Urinary bladder (tissue), 4 donors: ENCODE measurements at places on chromosomes 3 and 15.

- DNase-seq: no peak
Observed at GRCh38 chr15:101615414-101615985, 36.7 kb downstream of the TM2D3 start.

- DNase-seq: no peak
Observed at GRCh38 chr3:27507111-27507510, 22.9 kb upstream of the SLC4A7 start.

DNA sequence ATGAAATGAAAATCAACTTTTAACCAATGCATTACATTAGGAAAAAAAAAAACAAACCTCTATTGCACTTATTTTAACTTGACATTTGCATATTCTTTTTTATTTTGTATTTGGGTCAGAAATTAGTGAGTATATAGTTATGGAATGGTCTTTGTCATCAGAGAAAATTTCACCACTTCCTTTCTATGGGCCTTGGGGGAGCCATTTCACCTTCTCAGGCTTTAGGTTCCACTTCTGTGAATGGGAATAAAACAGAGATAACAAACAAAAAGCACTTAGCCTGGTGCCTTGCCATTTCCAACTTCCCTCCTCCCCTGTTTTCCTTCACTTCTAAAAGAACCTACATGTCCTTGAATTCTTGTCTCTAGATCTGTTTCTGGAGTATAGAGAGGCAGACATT lies 168.0 kb upstream of the STT3B start:
- no peak for DNase-seq

GRCh38 chr15:54820098-54820497 lies 376.6 kb downstream of the RSL24D1 start:
- no peak for DNase-seq

DNA sequence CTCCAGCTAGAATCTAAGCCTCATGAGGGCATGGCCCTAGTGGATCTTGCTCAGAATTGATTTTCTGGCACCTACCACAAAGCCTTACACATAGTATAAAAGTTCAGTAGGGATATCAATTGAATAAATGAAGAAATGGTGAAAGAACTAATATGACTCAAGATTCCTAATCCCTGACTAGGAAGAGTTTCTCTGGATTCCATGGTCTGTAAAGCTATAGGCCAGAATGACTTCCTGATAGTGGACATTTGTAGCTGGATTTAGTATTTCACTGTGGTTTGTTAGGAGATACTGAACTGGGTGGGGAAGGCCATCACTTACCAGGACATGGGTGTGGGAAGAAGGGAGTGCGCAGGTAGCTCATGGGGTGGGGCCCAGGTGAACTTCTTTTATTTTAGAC lies 168.9 kb downstream of the RAP2B start:
- DNase-seq: no peak

GRCh38 chr3:44795197-44795596 lies 33.6 kb downstream of the KIF15 start:
- DNase-seq: no peak

DNA sequence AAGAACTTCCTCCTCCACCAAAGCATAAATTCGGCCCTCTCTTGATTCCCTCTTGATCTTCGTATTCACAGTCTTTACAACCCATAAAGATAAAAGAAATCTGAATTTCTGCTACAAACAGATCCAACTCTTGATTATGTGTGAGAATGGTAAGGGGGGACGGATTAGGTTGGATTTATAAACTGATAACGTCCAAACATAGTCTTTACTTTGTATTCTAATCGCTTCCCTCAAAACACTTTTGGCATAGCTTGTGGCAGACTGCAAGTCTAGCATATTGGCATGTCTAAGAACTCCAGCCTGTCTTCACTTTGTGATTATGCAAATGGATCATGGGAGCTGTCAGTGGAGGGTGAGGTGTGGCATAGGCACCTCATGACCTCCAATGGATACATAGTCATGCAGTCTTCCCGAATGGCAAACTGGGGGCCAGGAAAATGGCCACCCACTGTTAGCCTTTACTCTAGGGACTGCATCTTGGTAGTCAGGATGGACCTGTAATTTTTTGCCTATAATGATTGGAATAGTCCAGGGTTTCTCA lies 24.3 kb upstream of the GPR171 start:
- no peak for DNase-seq

GRCh38 chr15:99963976-99964375 lies 230.7 kb upstream of the LYSMD4 start:
- no peak for DNase-seq

DNA sequence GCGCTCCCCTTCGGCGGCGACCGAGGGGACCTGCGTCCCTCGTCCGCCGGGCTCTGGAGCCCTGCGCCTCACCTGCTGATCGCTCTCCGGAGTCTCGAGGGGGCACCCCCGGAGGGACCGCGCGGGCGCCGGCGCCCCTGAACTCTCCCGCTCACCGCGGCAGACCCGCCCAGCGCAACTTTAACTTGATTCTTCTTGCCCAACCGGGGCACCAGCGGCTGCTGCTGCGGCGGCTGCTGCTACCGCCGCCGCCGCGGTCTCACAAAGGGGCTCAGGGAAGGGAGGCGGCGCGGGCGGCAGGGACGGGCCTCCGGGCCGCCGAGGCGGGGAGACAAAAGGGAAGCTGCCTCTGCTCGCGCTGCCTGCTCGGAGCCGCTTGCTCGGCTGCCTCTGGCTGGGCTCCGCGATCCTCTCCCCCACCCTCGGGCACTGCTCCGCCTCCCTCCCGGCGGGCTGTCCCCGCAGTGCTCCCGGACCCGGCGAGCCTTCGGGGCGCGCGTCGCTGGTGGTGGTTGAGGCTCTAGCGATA lies at the start of gene PPM1L:
Gene PPM1L (plus strand): TSS at position 456 of the 529 bp plus-strand sequence.
- DNase-seq: peak; percentile 13

GRCh38 chr3:132605374-132605792 lies 8.3 kb downstream of the ACKR4 start:
- no peak for DNase-seq

- no peak for DNase-seq
Observed at GRCh38 chr15:70563561-70564095, 199.7 kb downstream of the UACA start.

GRCh38 chr3:131151-131888 lies 65.2 kb upstream of the CHL1 start:
- no peak for DNase-seq

DNA sequence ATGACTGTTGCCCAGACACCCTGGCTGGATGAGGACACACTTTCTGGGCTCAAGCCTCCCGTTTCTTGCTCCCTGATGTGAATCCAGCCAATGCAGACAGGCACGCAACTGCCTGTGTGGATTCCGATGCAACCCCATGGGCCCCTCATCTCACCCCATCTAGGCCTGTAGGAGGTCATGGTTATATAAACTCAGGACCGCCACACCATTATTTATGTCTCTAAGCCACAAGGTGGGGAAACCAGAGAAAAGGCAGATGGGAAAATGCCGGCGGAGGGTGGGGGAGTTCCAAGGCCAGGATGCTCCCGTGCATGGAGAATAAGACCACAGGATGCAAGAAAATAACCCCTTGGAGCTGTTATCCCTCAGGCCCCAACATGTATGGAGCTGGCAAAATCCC lies 2.0 kb downstream of the MESP1 start:
- DNase-seq: no peak

DNA sequence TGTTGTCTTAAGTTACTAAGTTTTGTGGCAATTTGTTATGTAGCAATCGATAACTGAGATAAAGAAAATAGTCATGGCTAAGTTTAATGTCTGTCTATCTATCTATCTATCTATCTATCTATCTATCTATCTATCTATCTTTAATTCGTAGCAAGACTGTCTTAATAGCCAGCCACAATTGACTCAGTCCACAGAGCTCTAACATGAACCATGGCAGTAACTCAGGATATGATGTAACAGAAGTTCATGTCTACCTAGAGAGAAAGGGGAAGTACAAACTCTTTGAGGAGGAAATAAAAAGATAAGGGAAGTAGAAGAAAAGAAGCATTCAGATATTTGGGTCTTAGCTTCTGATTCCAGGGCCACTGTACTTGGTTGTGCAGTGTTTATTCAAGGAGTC lies 61.5 kb upstream of the FNDC3B start:
- DNase-seq: no peak

GRCh38 chr3:169618894-169619792 lies 44.4 kb downstream of the MECOM start:
- no peak for DNase-seq

GRCh38 chr3:182246870-182247269 lies 535.1 kb downstream of the SOX2 start:
- DNase-seq: no peak

DNA sequence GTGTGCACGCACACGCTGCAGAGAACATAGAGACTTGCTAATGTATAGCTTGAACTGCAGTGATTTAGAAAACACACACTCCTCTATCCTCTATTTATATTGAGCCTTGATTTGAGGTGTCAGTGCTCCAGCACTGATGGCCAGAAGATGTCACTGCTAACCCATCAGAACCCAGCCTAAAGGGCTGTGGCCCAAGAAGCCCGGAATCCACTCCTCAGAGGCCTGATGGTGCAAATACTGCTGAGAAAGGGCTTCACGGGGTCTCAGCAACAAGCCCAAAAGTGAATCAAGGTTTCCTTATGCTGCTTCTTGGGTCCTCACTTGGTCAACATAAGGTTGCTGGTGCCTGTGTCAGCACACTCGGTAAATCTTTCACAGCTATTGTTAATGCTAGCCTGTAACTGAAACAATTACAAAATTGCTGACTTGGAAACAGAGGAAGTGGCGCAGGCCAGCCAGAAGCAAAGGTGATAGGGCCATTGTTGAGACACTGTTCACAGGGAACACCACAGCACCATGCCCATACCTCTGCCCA lies 60.3 kb downstream of the HEG1 start:
- no peak for DNase-seq

- DNase-seq: no peak
Observed at GRCh38 chr3:156725682-156726081, 51.3 kb downstream of the TIPARP start.

DNA sequence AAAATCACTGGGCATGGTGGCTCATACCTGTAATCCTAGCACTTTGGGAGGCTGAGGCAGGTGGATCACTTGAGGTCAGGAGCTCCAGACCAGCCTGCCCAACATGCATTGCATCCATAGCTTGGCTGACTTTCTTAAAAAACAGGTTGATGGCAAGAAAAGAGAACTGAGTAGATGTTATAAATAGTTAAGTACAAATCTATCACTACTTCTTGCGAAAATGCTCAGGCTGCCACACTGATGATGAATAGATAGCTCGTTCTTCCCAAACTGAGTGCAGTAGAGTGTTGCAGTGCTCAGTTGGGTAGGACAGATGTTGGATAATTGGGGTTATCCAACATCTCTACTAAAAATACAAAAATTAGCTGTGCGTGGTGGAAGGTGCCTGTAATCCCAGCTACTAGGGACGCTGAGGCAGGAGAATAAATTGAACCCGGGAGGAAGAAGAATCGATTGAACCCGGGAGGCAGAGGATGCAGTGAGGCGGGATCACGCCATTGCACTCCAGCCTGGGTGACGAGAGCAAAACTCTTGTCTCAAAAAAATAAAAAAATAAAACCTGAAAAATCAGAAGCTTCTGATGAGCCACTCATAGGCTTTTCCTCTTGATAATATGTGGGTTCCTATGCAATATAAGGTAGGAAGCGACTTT lies 1.2 kb downstream of the BTLA start:
- no peak for DNase-seq

DNA sequence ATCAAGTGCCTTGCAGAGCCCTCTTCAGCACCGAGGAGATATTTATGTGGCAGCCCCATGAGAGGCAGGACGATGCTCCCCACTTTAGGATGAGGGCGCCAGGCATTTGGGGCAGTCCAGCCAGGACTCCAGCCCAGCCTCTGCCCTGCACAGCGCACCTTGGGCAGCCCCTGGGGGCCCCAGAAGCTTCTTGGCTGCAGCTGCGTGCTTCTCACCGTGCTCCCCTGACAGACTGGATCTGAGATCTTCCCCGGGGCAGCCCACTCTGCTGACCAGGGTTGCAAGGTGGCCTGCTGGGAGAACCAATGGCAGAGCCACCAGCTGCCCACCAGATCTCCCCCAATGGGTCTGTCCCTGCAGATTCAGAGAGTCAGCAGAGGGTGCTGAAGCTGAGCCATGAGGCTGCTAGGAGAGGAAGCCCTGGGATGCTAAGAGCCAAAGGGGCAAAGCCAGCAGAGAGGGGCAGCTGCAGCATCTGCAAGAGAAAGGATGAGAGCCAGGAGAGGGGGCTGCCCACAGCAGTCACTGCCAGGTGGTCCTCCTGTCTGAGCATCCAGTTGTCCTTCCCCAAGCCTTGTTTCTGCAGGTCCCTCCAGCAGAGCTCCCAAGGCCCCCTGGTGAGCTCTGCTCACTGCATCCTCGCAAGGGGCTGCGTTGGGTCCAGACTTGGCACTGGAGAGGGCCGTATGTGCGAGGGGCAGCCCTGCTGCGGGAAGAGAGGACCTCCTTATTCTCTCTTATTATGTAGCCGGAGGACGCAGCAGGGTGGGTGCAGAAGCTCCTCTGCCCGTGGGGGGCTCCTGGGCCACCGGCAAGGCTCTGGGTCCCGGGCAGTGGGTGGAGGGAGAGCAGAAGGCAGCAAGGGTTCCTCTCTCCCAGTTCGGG lies 14.7 kb upstream of the KLF13 start:
- DNase-seq: no peak

DNA sequence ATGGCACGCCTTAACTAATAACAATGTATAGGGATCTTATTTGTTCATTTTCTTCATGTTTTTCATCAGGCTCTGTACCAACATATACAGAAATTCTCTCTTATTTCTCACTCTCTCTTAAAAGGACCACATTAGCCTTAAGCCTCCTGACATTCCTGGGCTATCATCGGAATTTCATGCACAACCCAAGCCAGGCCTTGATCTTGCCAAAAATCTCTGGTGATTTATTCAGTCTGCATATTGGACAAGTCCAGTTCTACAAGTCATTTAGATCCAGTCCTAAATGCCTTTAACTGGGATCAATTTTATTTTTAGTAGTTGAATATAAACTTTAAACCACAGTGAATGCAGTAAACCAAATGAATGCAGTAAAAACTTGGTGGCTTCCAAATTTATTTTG lies 385.4 kb downstream of the MECOM start:
- no peak for DNase-seq

DNA sequence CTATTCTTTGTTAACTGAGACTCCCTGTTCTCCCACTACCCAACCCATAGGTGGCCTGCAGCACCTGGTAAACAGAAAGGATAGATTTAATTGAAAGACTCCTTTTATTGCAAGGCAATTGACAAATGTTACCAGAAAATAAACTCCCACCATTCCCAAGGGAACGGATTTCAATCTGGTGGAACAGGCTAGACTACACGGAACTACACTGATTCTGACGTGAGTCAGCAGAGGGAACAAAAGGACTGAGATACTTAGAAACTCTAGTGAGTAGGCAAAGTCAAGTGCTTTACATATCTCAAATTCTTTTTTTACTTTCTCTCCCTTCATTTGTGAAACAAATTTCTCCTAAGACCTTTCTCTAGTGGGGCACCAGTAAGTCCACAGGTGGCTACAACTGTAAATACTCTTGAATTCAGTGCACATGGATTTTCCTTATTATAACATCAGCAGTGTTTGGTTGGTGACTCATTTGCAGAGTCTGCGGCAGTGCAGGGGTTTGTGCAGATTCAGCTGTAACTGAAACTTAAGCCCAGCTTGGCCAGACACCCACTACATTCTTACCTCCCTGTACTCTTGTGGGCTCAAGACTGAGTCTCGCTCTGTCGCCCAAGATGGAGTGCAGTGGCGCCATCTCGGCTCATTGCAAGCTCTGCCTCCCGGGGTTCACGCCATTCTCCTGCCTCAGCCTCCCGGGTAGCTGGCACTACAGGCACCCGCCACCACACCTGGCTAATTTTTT lies 34.3 kb upstream of the PLSCR2 start:
- DNase-seq: no peak
